Activated CD4-positive, alpha-beta T cell treated with anti-CD3 and anti-CD28 coated beads, Interleukin-2, amount 10 ng/mL, durations not matched to agents 7 days and 5 days (primary cell): ENCODE measurements at places on chromosomes 11 and 22. TPM values are rescaled to one million over a fixed set of nuclear protein-coding genes. Genes with fewer than 3 reads are reported as not detected.

ADM2 gene
- total RNA-seq = 3.7 TPM

SELENOO gene
- total RNA-seq = 25.5 TPM

MYEOV gene
- not detected for total RNA-seq

CDC42BPG gene
- 0.42 TPM for total RNA-seq

LRRC56 gene
- total RNA-seq = 2.0 TPM

IGF2 gene
- 0.07 TPM for total RNA-seq

VSIG10L2 gene
- total RNA-seq = not detected

IGLL5 gene
- total RNA-seq = not detected

MPPED2 gene
- total RNA-seq = 0.33 TPM

SCT gene
- not detected for total RNA-seq

FAT3 gene
- total RNA-seq = not detected

ARRB1 gene
- total RNA-seq = 29.5 TPM

CLMP gene
- 0.23 TPM for total RNA-seq

CARS1 gene
- 97.6 TPM for total RNA-seq

PRG3 gene
- total RNA-seq = not detected

PATE4 gene
- total RNA-seq = not detected

TSGA10IP gene
- not detected for total RNA-seq

CHRM1 gene
- total RNA-seq = not detected

EHF gene
- 0.47 TPM for total RNA-seq

CALCA gene
- not detected for total RNA-seq

CHST1 gene
- not detected for total RNA-seq

UPB1 gene
- 0.67 TPM for total RNA-seq

OR10W1 gene
- total RNA-seq = not detected

DYNC2H1 gene
- 1.3 TPM for total RNA-seq

OTOG gene
- not detected for total RNA-seq

SDF2L1 gene
- 59.4 TPM for total RNA-seq

GDPD4 gene
- not detected for total RNA-seq

GAS2 gene
- 1.3 TPM for total RNA-seq

TSSC4 gene
- 47.5 TPM for total RNA-seq

FAM227A gene
- total RNA-seq = not detected

KCNE3 gene
- total RNA-seq = not detected

NRGN gene
- 11.6 TPM for total RNA-seq

MUC2 gene
- total RNA-seq = not detected

PATE2 gene
- 0.20 TPM for total RNA-seq

TMEM191C gene
- 1.4 TPM for total RNA-seq

NLRP14 gene
- not detected for total RNA-seq
